ENCODE measurements at places on chromosomes 2 and 18. TPM values are rescaled to one million over a fixed set of nuclear protein-coding genes. Genes with fewer than 3 reads are reported as not detected.

GRCh38 chr2:129193961-129194360 is 785.5 kb upstream of the RAB6C start:
- no peak overlapping the region for H3K4me3 ChIP-seq
- H3K27ac ChIP-seq, result no peak overlapping the region
- H3K4me1 ChIP-seq, result no peaks in the 10 kb centered on the region
- H3K27me3 ChIP-seq, result peaks cover 3% of the 10 kb centered on the region

DNA sequence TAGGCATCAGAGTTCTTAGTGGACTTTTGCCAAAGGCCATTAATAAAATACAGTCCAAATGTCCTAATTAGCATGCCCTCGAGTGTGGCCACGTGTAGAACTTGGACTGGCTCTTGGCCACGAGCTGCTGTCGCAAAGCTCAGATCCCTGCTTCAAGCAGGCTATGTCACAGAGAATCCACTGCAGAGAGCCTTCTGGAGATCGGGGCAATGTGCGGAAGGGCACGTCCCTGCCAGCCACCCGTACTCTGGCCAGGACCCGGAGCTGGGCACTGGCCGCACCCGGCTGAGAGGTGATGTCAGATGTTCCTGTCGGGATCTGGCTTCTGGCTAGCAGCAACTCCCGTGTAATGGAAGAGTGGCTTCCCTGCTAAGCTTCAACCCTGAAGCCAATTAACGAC is 432.7 kb upstream of the ID2 start:
- H3K27me3 ChIP-seq, result no peaks in the 10 kb centered on the region
- peaks cover 4% of the 10 kb centered on the region for H3K4me1 ChIP-seq
- DNase-seq, result no peak
- peaks cover 7% of the 10 kb centered on the region for H3K36me3 ChIP-seq
- no peak overlapping the region for H3K4me3 ChIP-seq
- no peak overlapping the region for H3K27ac ChIP-seq

The NMS gene
- total RNA-seq, result not detected

GRCh38 chr2:47083005-47083404 is 72.1 kb downstream of the STPG4 start:
- H3K27ac ChIP-seq, result no peak overlapping the region
- no peaks in the 10 kb centered on the region for H3K36me3 ChIP-seq
- H3K4me3 ChIP-seq, result no peak overlapping the region
- DNase-seq, result no peak
- no peaks in the 10 kb centered on the region for H3K4me1 ChIP-seq

GRCh38 chr2:192669505-192670091 is 474.9 kb upstream of the TMEFF2 start:
- DNase-seq, result no peak
- H3K4me1 ChIP-seq, result no peaks in the 10 kb centered on the region
- H3K4me3 ChIP-seq, result no peak overlapping the region
- no peaks in the 10 kb centered on the region for H3K27me3 ChIP-seq
- H3K36me3 ChIP-seq, result no peaks in the 10 kb centered on the region

GRCh38 chr2:121309801-121310200 is 24.8 kb upstream of the TFCP2L1 start:
- H3K27ac ChIP-seq, result no peak overlapping the region
- H3K27me3 ChIP-seq, result peaks cover 36% of the 10 kb centered on the region
- DNase-seq, result no peak
- H3K4me3 ChIP-seq, result no peak overlapping the region
- H3K4me1 ChIP-seq, result no peaks in the 10 kb centered on the region
- H3K36me3 ChIP-seq, result no peaks in the 10 kb centered on the region

The MROH2A gene
- total RNA-seq, result not detected

The OTOF gene
- total RNA-seq, result 0.74 TPM

- H3K27me3 ChIP-seq, result no peaks in the 10 kb centered on the region
- H3K36me3 ChIP-seq, result no peaks in the 10 kb centered on the region
- peaks cover 2% of the 10 kb centered on the region for H3K4me1 ChIP-seq
- H3K27ac ChIP-seq, result no peak overlapping the region
- no peak for DNase-seq
Observed at GRCh38 chr18:10085416-10085815, 171.6 kb downstream of the VAPA start.

- H3K27ac ChIP-seq, result no peak overlapping the region
- H3K4me3 ChIP-seq, result no peak overlapping the region
- H3K36me3 ChIP-seq, result peaks cover 2% of the 10 kb centered on the region
- peaks cover 14% of the 10 kb centered on the region for H3K4me1 ChIP-seq
- DNase-seq, result no peak
- peaks cover 19% of the 10 kb centered on the region for H3K27me3 ChIP-seq
Observed at GRCh38 chr2:144521686-144522085, 1.8 kb upstream of the ZEB2 start.

- no peak within 1 kb of the TSS for H3K27ac ChIP-seq
- DNase-seq, result no peak
- no peaks in the 10 kb centered on the region for H3K36me3 ChIP-seq
- H3K27me3 ChIP-seq, result peaks cover 68% of the 10 kb centered on the region
- H3K4me3 ChIP-seq, result peak within 1 kb of the TSS; percentile 42
Observed at GRCh38 chr2:120346026-120346666, at the start of gene INHBB. INHBB (plus strand) TSS chr2:120346136; CDS start chr2:120346189, 53 bp downstream.

The CYP1B1 gene
- 23.5 TPM for total RNA-seq

DNA sequence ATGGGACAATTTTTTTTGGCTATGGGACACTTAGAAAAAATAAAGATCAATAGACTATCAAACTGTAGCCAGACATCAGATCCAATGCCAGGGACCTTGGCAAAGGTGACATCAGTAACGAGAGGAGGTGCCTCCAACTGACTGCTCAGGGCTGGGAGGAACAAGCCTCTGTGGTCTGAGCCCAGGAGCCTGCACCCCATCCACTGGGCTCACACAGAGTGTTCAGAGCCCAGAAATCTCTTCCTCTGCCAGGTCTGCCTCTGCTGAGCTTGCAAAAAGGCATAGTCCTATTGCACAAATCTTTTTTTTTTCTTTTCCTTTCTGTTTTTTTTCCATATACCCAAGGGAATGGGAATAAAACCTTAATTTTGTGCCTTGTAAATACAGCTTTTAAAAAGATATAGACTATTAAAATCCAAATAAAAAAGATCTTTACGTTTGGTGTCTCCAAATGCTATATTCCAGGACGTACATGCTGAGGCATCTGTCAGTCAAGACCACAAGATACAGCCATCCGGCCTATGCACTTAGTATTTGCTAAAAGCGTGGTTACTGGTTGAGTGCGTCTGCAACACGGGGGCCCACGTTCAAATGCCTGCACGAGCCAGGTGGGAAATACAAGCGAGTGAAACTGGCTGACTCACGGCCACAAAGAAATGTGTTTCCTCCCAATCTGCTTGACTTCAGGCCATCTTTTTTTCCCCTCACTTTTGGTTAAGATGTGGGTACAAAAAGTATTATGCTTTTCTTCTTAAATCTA is 7.8 kb upstream of the ARHGAP25 start:
- H3K27ac ChIP-seq, result peak overlapping the region; percentile 85
- peaks cover 2% of the 10 kb centered on the region for H3K36me3 ChIP-seq
- H3K27me3 ChIP-seq, result no peaks in the 10 kb centered on the region
- no peak overlapping the region for H3K4me3 ChIP-seq

- peaks cover 3% of the 10 kb centered on the region for H3K4me1 ChIP-seq
- no peak overlapping the region for H3K4me3 ChIP-seq
- H3K27ac ChIP-seq, result no peak overlapping the region
Observed at GRCh38 chr2:237184192-237184918, 98.7 kb downstream of the COPS8 start.

DNA sequence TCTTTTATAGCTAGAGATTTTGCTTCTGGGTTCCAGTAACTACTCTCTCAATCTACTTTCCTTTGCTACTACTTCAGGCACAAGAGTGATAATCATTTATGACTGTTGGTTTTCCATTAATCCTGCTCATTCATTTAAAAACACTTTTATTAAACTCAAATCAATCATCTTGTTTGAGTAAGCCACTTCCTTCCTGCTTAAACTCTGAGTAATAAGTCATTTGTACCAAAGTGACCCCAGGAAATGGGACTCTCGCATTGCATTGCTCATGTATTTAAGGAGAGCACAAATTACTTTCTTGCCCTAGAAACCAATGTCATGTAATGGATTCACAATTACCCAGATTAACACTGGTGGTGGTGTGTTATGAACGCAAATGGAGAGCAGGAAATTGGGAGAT is 270.7 kb upstream of the HNMT start:
- DNase-seq, result no peak
- H3K27me3 ChIP-seq, result no peaks in the 10 kb centered on the region
- H3K27ac ChIP-seq, result no peak overlapping the region
- no peaks in the 10 kb centered on the region for H3K36me3 ChIP-seq
- no peak overlapping the region for H3K4me3 ChIP-seq

DNA sequence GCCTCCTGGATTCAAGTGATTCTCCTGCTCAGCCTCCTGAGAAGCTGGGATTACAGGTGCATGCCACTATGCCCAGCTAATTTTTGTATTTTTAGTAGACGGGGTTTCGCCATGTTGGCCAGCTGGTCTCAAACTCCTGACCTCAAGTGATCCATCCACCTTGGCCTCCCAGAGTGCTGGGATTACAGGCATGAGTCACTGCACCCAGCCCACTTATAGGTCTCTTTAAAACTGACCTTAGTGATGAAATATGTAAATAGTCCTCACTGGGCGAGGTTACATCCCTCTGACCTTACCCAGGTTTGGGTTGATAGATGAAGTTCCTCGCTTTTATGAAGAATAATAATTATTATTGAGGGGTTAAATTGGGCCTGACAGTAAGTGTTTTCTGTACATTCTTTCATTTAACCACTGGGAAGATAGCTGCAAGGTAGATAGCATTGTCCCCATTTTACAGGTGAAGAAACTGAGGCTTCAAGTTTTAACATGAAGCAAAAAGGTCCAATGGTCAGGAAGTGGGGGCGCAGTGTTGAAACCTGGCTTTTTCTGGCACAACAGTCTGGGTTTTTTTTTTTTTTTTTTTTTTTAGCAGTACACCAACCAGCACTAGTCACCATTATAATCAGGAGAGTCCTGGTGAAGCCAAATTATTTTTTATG is 174.8 kb upstream of the EPAS1 start:
- no peak overlapping the region for H3K4me3 ChIP-seq
- no peak for DNase-seq
- peaks cover 3% of the 10 kb centered on the region for H3K4me1 ChIP-seq
- H3K27ac ChIP-seq, result no peak overlapping the region
- H3K36me3 ChIP-seq, result peaks cover 3% of the 10 kb centered on the region

GRCh38 chr18:51107082-51107481 is 77.1 kb downstream of the SMAD4 start:
- H3K27me3 ChIP-seq, result no peaks in the 10 kb centered on the region
- H3K36me3 ChIP-seq, result no peaks in the 10 kb centered on the region
- peaks cover 12% of the 10 kb centered on the region for H3K4me1 ChIP-seq
- no peak overlapping the region for H3K4me3 ChIP-seq
- DNase-seq, result no peak

DNA sequence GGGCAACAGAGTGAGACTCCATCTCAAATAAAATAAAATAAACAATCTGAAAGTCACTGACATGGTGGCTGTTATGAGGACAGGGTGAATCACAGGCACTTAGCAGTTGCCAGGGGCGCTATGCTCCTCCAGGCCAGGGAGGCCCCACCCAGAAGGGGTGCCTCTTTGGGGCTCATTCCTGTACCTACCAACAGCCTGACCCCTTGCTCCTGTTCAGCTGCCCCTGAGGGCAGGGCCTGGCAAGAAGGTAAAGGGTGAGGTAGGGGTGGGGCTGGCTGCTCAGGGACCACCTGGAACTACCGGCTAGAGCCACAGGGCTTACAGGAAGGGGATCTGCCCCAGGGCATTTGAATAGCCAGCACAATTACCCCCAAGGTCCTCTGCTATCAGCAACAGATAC is 60.3 kb downstream of the INPP5D start:
- no peaks in the 10 kb centered on the region for H3K27me3 ChIP-seq
- peaks cover 25% of the 10 kb centered on the region for H3K4me1 ChIP-seq
- no peak overlapping the region for H3K27ac ChIP-seq
- DNase-seq, result no peak
- no peak overlapping the region for H3K4me3 ChIP-seq

The EPHA4 gene
- total RNA-seq, result 0.47 TPM

GRCh38 chr18:13638719-13639595 is 87.4 kb downstream of the FAM210A start:
- DNase-seq, result no peak
- peaks cover 4% of the 10 kb centered on the region for H3K36me3 ChIP-seq
- H3K27me3 ChIP-seq, result no peaks in the 10 kb centered on the region
- H3K27ac ChIP-seq, result no peak overlapping the region

DNA sequence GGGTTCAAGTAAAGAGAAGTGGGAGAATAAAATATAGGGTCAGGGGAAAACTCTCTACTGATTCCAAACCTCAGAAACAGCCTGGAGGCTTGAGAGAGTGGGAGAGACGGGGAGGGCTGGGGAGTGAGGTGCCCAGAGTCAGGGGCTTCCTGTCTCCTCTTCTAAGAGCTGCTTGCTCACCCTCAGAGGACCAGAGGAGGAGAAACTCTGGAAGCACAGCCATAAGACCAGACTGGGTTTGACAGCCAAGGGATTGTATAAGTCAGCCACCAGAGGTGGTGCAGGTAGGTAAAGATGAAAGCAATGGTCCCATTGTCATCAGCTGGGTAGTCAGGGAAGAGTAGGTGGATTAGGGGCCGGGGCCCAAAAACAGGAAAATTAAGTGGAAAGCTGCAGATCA is 259.4 kb downstream of the TNS1 start:
- no peak for DNase-seq
- no peaks in the 10 kb centered on the region for H3K27me3 ChIP-seq
- H3K36me3 ChIP-seq, result peaks cover 3% of the 10 kb centered on the region
- H3K27ac ChIP-seq, result no peak overlapping the region

- DNase-seq, result no peak
- no peaks in the 10 kb centered on the region for H3K36me3 ChIP-seq
- H3K27me3 ChIP-seq, result no peaks in the 10 kb centered on the region
- no peak overlapping the region for H3K27ac ChIP-seq
Observed at GRCh38 chr2:200791905-200792304, 19.8 kb upstream of the BZW1 start.

DNA sequence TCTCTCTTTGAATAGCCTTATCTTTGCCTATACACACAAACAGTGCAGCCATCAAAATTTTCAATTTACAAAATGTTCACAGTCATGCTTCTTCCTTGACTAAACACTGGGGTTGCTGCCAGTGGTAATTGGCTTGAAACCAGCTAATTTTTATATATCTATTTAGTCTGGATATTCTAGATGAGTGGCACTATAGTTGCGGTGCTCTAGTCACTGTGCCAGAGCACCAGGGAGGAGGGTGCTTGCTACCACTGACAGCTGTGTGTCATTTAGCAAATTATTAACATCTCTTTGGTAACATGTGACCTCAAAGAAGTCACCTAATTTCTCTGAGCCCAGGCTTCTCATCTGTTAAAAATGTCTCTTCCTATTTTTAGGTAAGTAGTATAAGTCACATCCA is 130.4 kb downstream of the MEIS1 start:
- no peak overlapping the region for H3K4me3 ChIP-seq
- H3K27me3 ChIP-seq, result peaks cover 31% of the 10 kb centered on the region
- H3K4me1 ChIP-seq, result no peaks in the 10 kb centered on the region
- H3K27ac ChIP-seq, result no peak overlapping the region
- no peak for DNase-seq
- H3K36me3 ChIP-seq, result no peaks in the 10 kb centered on the region

The MTX2 gene
- total RNA-seq, result 28.8 TPM

The TMEFF2 gene
- not detected for total RNA-seq

GRCh38 chr2:21890716-21891115 is 766.9 kb downstream of the TDRD15 start:
- H3K4me3 ChIP-seq, result no peak overlapping the region
- H3K4me1 ChIP-seq, result no peaks in the 10 kb centered on the region
- H3K27me3 ChIP-seq, result no peaks in the 10 kb centered on the region
- no peak for DNase-seq
- no peaks in the 10 kb centered on the region for H3K36me3 ChIP-seq
